ENCODE measurements at places on chromosomes 5 and 9.

- no peak for DNase-seq
Measured at GRCh38 chr5:66982470-66982869, 214.1 kb downstream of the CD180 start.

- peak; percentile 29 for DNase-seq
Measured at GRCh38 chr5:57494104-57495098, 11.8 kb upstream of the ACTBL2 start.

- no peak for DNase-seq
Measured at GRCh38 chr9:2465921-2466460, 155.6 kb upstream of the VLDLR start.

DNA sequence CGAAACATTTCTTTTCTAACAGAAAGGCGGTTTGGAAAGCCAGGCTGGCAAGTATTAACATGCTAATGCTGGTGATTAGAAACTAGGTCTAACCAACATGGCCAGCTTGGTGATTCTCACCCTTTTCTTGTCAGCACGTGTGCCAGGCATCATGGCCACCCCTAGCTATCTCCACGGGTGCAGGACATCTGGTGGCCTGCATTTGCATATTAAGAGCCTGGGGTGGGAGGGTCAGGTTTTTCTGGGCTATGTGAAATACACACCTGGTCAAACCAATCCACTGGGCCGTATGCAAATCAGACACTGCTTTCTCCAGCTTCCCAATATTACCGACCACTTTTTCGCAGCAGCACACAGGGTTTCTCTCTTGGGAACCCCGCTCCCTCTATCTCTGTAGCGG is 612.1 kb downstream of the PTPRD start:
- DNase-seq = no peak

GRCh38 chr5:109961751-109962150 is 272.0 kb downstream of the MAN2A1 start:
- DNase-seq = no peak

DNA sequence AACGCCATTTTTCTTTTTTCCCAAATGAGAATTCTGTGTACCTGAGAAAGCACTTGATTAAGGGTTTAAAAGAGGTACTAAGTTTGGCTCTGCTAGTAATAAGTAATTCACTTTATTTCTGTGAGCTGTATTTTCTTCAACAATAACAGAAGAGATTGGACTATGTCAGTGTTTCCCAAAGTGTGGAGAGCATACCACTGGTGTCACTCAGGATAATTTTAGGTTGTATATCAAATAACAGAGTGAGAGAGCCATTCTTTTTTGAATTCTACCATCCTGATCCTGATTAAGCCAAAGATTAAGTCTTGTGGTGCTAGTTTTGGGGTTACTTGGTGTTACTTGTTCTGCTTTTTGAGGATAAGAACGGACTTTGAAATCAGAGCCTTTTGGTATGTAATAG is 142.3 kb upstream of the PPP1R2B start:
- DNase-seq = no peak

GRCh38 chr5:55338092-55338613 is 30.4 kb downstream of the MTREX start:
- no peak for DNase-seq

DNA sequence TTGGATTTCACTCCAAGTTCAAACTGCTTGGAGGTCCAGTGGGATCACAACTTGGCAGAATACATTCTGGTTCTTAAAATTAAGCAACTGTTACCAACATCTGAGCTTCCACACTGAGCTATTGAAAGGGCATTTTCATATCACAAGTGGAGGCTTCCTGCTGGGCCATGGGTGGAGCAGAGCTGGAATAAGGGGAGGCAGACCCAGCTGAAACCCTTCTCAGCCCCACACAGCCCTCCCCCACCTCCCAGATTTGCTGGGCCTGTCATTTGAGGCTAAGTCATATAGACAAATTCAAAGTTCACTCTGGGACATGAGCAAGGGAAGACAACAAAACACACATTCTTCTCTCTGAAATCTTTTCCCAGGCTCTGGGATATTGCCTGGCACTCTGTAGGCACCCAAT is 79.9 kb downstream of the ACTL7B start:
- DNase-seq = no peak

GRCh38 chr5:32265902-32266301 is 46.8 kb downstream of the MTMR12 start:
- DNase-seq = no peak

- DNase-seq = no peak
Measured at GRCh38 chr9:130303613-130304055, 38.1 kb downstream of the HMCN2 start.

GRCh38 chr9:113621980-113622379 is 158.5 kb downstream of the RGS3 start:
- DNase-seq = no peak

DNA sequence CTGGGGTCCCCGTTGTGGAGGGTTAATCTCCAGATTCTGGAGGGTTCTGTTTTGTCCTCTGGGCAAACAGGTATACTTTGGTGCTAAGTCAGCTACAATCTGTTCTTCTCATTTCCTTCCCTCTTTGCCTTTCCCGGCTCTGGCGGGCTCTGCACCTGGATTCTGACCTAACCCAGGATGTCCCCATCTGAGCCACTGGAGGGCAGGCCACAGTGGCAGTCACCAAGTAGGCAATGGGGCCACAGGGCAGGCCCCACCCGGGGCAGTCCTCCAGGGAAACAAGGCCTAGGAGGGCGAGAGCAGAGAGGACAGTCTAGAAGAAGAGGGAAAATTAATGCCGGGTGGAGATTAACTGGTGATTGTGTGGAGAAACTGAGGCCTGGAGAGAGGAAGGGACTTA is 40.4 kb upstream of the HRH2 start:
- DNase-seq = no peak
